Natural killer cell (primary cell): ENCODE measurements at places on chromosomes 5 and 9.

DNA sequence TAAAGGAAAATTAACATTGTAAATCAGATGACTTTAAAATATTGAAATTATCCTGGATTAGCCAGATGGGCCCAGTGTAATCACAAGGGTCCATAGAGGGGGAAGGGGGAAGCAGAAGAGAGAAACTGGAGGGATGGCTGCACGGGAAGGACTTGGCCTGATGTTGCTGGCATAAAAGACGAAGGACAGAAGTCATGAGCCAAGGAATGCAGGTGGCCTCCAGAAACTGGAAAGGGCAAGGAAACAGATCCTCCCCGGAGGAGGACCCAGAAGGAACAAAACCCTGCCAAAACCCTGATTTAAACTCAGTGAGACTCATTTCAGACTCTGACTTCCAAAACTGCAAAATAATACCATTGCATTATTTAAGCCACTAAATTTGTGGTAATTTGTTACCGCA is 100.2 kb downstream of the ADAMTS2 start:
- no peak for DNase-seq

DNA sequence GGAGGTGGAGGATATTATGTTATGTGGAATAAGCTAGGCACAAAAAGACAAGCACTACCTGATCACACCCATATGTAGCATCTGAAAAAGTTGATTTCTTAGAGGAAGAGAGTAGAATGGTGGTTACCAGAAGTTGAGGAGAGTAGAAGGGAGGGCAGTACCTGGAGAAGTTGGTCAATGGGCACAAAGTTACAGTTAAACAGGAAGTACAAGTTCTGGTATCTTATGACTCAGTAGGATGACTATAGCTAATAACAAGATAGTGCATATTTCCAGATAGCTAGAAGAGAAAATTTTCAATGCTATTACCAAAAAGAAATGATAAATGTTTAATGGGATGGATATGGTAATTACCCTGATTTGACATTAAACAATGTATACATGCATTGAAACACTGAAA is 686.7 kb downstream of the ISL1 start:
- no peak for DNase-seq

DNA sequence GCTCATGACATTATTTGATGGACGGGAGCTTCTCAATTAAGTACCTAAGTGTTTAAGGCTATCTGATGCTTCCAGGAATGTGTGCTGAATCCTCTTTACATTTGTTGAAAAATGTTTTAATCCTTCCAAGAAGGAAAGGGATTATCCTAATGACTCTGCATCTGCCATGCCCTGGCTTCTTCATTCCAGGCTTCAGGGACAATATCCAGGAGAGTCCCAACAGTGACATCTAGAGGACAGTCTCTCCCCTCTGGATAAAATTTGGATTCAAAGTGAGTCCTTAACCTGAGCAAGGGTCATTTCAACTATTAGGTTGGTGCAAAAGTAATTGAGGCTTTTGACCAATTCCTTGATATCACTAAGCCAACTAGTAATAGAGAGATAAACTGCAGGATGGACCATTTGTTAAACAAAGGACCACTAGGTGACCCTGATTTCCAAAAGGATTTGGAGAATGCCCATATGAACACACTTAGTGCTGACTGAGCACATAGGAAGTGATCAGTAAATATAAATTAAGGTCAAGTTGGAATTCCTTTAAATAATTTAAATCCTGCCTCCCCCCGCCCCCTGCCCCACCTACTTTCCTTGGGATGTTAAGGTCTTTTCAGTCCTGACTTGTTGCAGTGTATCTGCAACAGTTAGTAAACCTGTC is 19.1 kb downstream of the TNFSF8 start:
- no peak for DNase-seq

GRCh38 chr9:33234511-33235467 is 5.2 kb upstream of the SPINK4 start:
- no peak for DNase-seq

DNA sequence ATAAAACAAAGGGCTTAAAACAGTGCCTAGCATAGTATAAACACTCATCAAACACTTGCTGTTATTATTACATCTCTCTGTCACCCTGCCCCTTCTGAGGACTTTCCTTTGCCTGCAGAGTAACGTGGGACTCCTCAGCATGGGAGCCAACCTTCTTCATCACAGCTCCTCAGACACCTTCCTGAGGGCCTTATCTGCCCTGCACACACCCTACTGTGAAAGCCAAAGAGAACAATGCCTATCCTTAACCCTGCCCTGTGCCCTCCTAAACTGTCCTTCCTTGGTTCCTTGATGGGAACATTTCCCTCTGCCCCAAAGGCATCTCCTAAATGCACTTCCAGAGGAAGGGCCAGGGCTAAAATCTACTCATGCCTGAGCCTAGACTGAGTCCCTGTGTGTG is 20.6 kb upstream of the HAND1 start:
- DNase-seq: no peak

DNA sequence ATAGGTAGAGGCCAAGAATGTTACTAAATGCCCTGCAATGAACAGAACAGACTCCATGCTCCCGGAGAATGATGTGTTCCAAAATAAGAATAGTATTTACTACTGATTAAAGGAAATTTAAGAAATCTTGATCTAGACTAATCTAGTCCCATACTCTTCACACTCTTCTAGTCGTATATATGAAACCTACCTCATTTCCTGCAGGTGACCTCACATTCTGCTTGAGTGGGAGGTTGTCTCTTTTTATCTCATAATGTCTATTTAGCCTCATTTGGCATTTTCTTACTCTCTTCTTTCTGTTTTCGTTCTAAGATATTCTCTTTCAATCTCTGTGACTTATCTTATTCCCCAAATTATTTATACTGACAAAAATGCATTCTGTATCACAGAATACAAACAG is 9.2 kb upstream of the SHOC1 start:
- DNase-seq: peak; percentile 7

GRCh38 chr9:5395428-5395827 is 42.3 kb downstream of the PLGRKT start:
- no peak for DNase-seq

- no peak for DNase-seq
These were observed 42.1 kb upstream of the GPR21 start for GRCh38 chr9:122991370-122991830.

- no peak for DNase-seq
These were observed 180.8 kb downstream of the GAPVD1 start for GRCh38 chr9:125442452-125442851.

DNA sequence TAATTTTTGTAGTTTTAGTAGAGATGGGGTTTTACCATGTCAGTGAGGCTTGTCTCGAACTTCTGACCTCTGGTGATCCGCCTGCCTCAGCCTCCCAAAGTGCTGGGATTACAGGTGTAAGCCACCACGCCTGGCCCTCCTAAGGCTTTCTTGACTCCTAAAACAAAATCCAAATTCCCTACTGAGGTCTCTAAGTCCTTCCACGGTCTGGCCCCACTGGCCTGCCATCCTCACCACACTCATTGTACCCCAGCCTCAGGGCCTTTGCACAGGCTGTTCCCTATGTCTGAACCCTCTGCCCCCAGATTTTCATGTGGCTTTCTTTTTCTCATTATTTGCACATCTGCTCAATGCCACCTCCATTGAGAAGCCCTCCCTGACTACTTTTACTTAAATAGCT is 34.7 kb upstream of the MVB12B start:
- DNase-seq: no peak

DNA sequence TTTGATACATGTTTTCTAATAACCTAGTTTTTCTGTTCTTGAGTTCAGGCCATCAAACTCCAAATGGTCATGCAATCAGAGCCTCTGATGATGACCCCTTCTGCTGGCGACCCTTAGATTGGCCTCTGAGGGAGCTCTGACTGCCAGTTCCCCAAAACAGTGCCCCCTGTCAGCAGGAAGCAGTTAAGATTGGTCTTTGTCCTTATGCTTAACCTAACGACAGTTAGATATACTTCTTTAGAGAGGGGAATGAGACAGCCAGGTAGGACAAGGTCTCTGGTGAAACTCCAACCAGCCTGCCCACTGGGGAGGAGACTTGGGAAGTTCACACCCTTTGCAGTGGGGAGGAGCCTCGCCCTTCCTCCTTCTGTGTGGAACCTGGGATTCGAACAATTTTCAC is 390.4 kb upstream of the KIF2A start:
- no peak for DNase-seq

DNA sequence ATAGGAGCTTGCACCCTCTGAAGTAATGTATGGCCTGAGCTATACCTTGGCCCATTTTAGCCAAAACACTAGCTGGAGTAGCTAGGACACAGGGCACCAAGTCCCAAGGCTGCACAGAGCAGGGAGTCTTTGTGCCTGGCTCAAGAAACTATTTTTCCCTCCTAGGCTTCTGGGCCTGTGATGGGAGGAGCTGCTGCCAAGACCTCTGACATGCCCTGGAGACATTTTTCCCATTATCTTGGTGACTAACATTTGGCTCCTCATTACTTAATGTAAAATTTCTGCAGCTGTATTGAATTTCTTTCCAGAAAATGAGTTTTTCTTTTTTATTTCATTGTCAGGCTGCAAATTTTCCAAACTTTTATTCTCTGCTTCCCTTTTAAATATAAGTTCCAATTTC is 1099.2 kb downstream of the CDH18 start:
- DNase-seq: no peak

- no peak for DNase-seq
These were observed 29.5 kb downstream of the RXRA start for GRCh38 chr9:134355561-134356279.

GRCh38 chr9:98092613-98092931 is 26.4 kb downstream of the TRIM14 start:
- no peak for DNase-seq

- no peak for DNase-seq
These were observed 26.1 kb downstream of the SMIM32 start for GRCh38 chr5:136166909-136167308.

- no peak for DNase-seq
These were observed 5.5 kb downstream of the UBE2D2 start for GRCh38 chr5:139566611-139567010.

- no peak for DNase-seq
These were observed 330.2 kb downstream of the PIK3R1 start for GRCh38 chr5:68545636-68546295.

- no peak for DNase-seq
These were observed 28.8 kb upstream of the TAL2 start for GRCh38 chr9:105633411-105633810.

DNA sequence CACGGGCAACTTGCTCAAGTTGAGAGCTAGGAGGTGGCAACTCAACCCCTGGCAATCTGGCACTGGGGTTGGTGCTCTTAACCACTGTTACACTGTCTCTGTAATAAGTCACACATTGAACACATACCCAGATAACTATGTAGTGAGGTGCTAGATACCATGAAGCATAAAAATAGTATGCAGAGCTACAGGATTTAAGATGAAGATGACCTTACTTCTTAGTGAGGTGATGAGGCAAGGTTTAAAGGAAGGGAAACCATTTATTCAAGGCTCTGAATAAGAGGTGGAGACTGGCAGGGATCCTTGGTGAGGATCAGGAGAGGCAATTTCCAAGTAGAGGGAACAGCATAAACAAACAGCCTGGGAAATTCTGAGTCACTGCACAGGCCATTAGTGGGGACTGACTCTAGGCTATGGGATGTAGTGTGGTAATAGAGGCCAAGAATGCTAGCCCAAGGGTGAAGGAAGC is 67.6 kb upstream of the NR3C1 start:
- no peak for DNase-seq

DNA sequence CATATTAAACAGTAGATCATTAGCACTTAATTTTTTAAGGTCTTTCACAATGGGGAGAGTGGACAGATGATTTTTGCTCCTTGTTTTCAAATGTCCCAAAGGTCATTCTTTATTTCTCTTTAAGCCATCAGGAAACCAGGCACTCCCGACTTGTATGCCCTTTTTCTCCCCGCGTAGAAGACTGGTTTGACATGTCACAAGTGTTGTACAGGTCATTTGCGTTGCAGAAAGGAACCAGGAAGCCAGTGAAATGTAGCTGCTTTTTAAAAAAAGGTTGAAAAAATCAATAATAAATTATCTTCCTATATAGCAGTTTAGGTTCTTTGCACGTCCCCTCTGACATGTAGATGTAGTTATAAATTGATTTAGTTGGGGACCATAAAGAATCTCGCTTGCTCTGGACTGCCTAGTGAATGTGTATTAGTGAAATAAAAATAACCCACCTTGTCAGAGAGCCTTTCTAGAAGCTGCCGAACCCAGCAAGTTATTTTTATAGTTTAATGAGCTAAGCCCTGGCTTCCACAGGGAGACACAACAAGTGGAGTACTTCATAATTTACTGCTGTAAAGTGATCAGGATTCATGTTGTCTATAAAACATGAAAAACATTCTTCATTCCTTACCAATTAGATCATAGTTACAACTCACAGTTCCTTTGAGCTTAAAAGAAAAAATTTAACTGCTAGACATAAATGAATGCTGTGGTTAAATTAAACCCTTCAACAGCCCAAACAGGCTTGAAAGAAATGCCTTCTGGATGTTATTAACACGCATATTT is 404.6 kb downstream of the CSNK1G3 start:
- DNase-seq: no peak

DNA sequence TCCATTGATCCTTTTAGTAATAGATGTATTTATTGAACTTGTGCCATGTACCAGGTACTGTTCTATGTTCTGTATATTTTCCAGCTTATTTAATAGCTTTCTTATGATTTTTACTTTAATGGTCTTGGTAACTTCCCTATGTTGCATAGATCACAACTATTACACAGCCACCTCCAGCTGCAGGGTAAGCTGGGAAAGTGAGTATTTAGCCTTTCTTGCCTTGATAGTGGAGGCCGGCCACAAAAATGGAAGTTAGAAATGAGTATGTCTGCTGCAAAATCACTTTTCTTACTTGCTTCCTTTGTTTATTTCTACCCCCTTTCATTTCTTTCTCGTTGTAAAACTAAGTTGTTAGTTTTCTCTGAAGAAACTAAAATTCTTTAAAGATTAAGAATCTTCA is 43.1 kb upstream of the ANKDD1B start:
- no peak for DNase-seq

- no peak for DNase-seq
These were observed 112.0 kb downstream of the RXRA start for GRCh38 chr9:134438195-134438788.

GRCh38 chr5:96648023-96648422 is 14.2 kb upstream of the CAST start:
- no peak for DNase-seq

- DNase-seq: no peak
These were observed 15.1 kb upstream of the LCP2 start for GRCh38 chr5:170312666-170313065.
